Fibroblast of mammary gland (primary cell): ENCODE measurements at places on chromosomes 12 and 14.

DNA sequence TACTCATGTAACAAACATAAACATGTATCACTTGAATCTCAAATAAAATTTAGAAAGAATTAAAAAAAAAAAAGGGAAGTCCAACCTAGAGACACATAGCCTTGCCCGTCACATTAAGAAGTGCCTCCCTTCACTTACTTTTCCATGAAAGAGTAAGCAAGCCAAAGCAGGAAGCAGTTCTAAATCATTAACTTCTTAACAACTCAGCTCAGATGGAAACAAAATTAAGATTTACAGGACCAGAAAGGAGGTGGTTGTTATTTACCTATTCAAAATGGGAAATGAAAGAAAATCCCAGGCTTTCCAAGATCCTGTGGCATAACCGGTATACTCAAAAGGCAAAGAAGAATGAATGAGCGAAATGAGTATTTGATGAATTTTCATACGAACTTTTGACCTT lies 258.6 kb upstream of the DCN start:
- DNase-seq = no peak

DNA sequence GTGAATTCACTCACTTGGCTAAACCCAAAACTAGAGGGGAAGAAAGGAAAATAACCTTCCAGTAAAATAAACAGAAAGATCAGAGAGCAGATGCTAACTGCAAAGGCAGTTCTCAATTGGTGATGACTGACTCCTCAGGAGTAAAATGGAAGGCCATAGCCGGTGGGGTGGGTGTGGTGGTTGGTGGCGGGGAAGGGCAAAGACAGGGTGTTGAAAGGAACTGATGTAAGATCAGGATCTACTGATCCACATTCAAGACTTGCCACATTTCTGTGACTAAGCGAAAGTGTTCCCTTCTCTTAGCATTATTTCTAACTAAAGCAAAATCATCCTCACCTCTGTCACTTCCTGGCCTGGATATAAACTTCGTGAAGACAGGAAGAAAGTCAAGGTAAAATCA lies 26.3 kb upstream of the TC2N start:
- peak; percentile 27 for DNase-seq

- peak; percentile 23 for DNase-seq
Measured at GRCh38 chr12:15996254-15996653, 85.1 kb downstream of the DERA start.

GRCh38 chr14:65321370-65321875 lies 91.1 kb upstream of the FUT8 start:
- no peak for DNase-seq
